Natural killer cell (primary cell): ENCODE measurements at places on chromosomes 3 and 15. TPM values are rescaled to one million over a fixed set of nuclear protein-coding genes. Genes with fewer than 3 reads are reported as not detected.

- H3K36me3 ChIP-seq = no peaks in the 10 kb centered on the region
- H3K4me3 ChIP-seq = no peak overlapping the region
- DNase-seq = no peak
- H3K4me1 ChIP-seq = no peaks in the 10 kb centered on the region
- no peak overlapping the region for H3K27ac ChIP-seq
Measured at GRCh38 chr3:148922467-148922866, 57.4 kb downstream of the CPA3 start.

GRCh38 chr3:73475175-73475574 is 149.6 kb downstream of the PDZRN3 start:
- no peaks in the 10 kb centered on the region for H3K4me1 ChIP-seq
- H3K4me3 ChIP-seq = no peak overlapping the region
- no peak overlapping the region for H3K27ac ChIP-seq

DNA sequence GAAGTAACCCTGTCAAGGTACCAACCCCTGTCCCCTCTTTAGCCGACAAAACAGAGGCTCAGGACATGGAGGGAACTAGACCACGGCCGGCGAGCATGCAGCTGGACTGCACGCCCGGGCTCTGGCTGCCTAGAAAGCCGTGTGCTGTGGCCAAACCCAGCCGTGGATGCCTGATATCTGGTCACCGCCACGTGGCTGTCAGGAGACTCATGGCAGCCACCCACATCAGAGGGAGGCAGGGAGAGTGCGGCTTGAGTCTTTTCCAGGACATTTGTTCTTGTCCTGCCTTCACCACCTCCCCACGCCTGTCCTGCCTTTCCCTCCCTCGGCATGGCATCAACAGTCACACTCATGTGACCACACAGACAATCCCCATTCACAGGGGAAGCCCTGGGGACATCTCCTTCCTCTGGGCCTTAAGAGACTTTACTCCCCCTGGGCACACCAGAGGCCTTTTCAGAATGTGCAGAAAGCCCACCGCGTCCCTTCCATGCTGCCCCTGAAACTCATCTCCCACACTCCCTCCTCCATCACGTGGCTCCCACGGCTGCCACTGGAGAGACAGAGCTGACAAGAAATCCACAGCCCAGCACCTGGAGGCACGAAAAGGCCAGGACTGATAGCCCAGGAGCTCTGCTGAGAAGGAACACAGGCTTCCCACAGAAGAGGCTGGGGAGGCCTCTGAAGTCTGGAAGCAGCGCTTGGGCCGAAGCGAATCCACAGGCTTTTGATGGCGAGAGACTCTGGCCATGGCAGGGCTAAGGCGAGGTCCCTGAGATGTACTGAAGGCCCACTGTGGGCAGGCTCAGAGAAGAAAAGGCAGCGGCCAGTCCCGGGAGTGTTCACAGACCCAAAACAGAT is 71.2 kb upstream of the IQSEC1 start:
- no peak overlapping the region for H3K27ac ChIP-seq
- no peaks in the 10 kb centered on the region for H3K27me3 ChIP-seq
- DNase-seq = no peak
- no peak overlapping the region for H3K4me3 ChIP-seq
- peaks cover 4% of the 10 kb centered on the region for H3K4me1 ChIP-seq

- no peak overlapping the region for H3K4me3 ChIP-seq
- no peak for DNase-seq
- H3K27ac ChIP-seq = no peak overlapping the region
- no peaks in the 10 kb centered on the region for H3K4me1 ChIP-seq
- H3K36me3 ChIP-seq = no peaks in the 10 kb centered on the region
Measured at GRCh38 chr3:73140772-73141442, 79.4 kb downstream of the EBLN2 start.

GRCh38 chr3:50503504-50504342 is at the start of gene CACNA2D2:
TSS of gene CACNA2D2 (minus strand) at chr3:50503634. CDS start at chr3:50503423, 211 bp downstream.
- no peak within 1 kb of the TSS for H3K27ac ChIP-seq
- H3K27me3 ChIP-seq = no peaks in the 10 kb centered on the region
- H3K4me1 ChIP-seq = peaks cover 19% of the 10 kb centered on the region

DNA sequence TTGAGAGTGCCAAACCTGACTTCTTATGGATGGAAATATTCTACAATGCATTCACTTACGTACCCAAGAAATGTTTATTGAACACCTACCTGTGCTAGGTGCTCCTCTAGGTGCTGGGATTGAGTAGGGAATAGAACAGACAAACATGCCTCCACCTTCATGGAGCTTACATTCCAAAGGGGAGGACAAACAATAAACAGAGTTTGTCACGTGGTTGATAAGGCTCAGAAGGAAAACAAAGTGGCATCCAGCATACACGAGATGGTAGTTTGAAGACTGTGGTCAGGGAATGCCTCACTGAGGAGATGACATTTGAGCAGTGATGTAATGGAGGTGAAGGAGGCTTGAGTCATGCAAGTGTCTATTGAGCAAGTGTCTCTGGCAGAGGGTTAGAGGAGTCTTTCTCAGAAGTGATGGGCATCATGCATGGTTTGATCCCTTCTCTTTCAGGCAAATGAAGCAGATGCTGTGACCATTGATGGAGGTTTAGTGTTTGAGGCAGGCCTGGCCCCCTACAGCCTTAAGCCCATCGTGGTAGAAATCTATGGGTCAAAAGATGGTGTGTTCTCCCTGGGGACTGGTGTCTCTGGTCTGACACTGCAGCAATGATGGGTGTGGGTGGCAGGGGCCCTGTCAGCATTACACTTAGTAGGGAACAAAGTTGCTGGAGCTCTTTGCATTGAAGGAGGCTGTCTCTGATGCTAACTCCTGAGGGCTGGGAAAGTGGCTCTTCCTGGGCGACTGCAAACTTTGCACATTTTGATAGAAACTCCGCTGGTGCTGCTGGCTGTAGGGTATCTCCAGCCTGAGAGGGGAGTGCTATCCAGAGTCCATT is 29.7 kb upstream of the TOPBP1 start:
- no peak overlapping the region for H3K4me3 ChIP-seq
- H3K4me1 ChIP-seq = no peaks in the 10 kb centered on the region
- H3K27me3 ChIP-seq = no peaks in the 10 kb centered on the region
- no peak for DNase-seq
- H3K36me3 ChIP-seq = no peaks in the 10 kb centered on the region

GRCh38 chr15:45231132-45231531 is 20.9 kb upstream of the SLC28A2 start:
- no peaks in the 10 kb centered on the region for H3K4me1 ChIP-seq
- no peaks in the 10 kb centered on the region for H3K27me3 ChIP-seq
- H3K4me3 ChIP-seq = no peak overlapping the region
- no peak overlapping the region for H3K27ac ChIP-seq

- H3K4me3 ChIP-seq = no peak overlapping the region
- no peak for DNase-seq
- H3K4me1 ChIP-seq = no peaks in the 10 kb centered on the region
- H3K27ac ChIP-seq = no peak overlapping the region
- no peaks in the 10 kb centered on the region for H3K27me3 ChIP-seq
Measured at GRCh38 chr3:134860141-134860540, 65.1 kb downstream of the EPHB1 start.

DNA sequence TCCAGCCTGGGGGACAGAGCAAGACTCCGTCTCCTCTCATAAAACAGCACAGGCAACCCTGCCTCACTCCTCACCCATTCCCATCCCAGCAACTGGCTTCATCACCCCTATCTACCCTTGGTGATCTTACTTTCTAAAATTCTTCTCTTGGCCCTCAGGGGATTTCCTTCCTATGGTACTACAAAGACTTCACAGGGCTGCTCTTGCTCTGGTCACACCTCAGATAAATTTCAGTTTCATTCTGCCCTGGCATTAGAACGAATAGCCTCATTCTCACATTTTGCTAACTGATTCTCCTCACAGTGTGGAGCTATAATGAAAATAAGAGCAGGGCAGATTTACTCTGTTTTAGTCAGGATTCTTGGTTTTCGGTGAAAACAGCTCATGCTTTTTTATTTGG is 22.1 kb upstream of the CRBN start:
- no peaks in the 10 kb centered on the region for H3K27me3 ChIP-seq
- H3K4me3 ChIP-seq = no peak overlapping the region
- DNase-seq = peak; percentile 42
- no peaks in the 10 kb centered on the region for H3K36me3 ChIP-seq

- H3K4me3 ChIP-seq = no peak overlapping the region
- H3K27ac ChIP-seq = no peak overlapping the region
- H3K4me1 ChIP-seq = no peaks in the 10 kb centered on the region
- DNase-seq = no peak
Measured at GRCh38 chr15:62240121-62241096, 75.3 kb upstream of the C2CD4B start.

- H3K27me3 ChIP-seq = no peaks in the 10 kb centered on the region
- no peak overlapping the region for H3K4me3 ChIP-seq
- H3K36me3 ChIP-seq = peaks cover 41% of the 10 kb centered on the region
- peak overlapping the region; percentile 83 for H3K27ac ChIP-seq
- peaks cover 28% of the 10 kb centered on the region for H3K4me1 ChIP-seq
Measured at GRCh38 chr3:149010966-149011365, 19.6 kb downstream of the GYG1 start.

GRCh38 chr3:55492976-55493375 is 5.9 kb upstream of the WNT5A start:
- no peak overlapping the region for H3K27ac ChIP-seq
- no peak overlapping the region for H3K4me3 ChIP-seq

GRCh38 chr15:75862796-75863195 is 19.5 kb downstream of the UBE2Q2 start:
- H3K4me1 ChIP-seq = peaks cover 3% of the 10 kb centered on the region
- H3K27ac ChIP-seq = no peak overlapping the region
- DNase-seq = no peak
- peaks cover 23% of the 10 kb centered on the region for H3K36me3 ChIP-seq
- H3K4me3 ChIP-seq = no peak overlapping the region
- no peaks in the 10 kb centered on the region for H3K27me3 ChIP-seq

DNA sequence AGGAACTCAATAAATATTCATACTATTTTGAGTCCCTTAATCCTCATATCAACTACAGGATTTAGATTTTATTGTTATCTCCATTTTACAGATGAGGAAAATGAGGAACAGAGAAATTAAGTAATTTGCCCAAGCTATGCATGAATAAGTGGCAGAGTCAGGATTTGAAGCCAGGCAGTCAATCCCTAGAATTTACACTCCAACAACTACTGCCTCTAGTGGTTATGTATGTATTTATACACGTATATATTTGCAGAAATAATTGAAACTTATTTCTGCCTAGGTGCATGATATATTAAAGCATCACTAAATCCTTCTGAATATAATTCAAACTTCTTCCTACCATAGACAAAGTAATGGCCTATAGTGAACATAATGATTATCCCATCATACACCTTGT is 137.4 kb downstream of the SERPINI1 start:
- no peaks in the 10 kb centered on the region for H3K36me3 ChIP-seq
- H3K4me1 ChIP-seq = no peaks in the 10 kb centered on the region
- H3K4me3 ChIP-seq = no peak overlapping the region
- no peaks in the 10 kb centered on the region for H3K27me3 ChIP-seq

GRCh38 chr3:131387796-131388489 is 6.4 kb downstream of the NUDT16 start:
- no peaks in the 10 kb centered on the region for H3K27me3 ChIP-seq
- H3K4me1 ChIP-seq = peaks cover 9% of the 10 kb centered on the region
- no peak for DNase-seq
- H3K27ac ChIP-seq = no peak overlapping the region
- H3K4me3 ChIP-seq = no peak overlapping the region
- peaks cover 5% of the 10 kb centered on the region for H3K36me3 ChIP-seq

- H3K4me3 ChIP-seq = no peak overlapping the region
- DNase-seq = no peak
- H3K36me3 ChIP-seq = no peaks in the 10 kb centered on the region
- H3K27ac ChIP-seq = no peak overlapping the region
Measured at GRCh38 chr3:59406943-59407342, 357.1 kb upstream of the CFAP20DC start.

- no peak overlapping the region for H3K4me3 ChIP-seq
- H3K4me1 ChIP-seq = no peaks in the 10 kb centered on the region
- H3K27me3 ChIP-seq = no peaks in the 10 kb centered on the region
- no peak for DNase-seq
- H3K36me3 ChIP-seq = no peaks in the 10 kb centered on the region
Measured at GRCh38 chr15:38788918-38789317, 224.3 kb upstream of the RASGRP1 start.

DNA sequence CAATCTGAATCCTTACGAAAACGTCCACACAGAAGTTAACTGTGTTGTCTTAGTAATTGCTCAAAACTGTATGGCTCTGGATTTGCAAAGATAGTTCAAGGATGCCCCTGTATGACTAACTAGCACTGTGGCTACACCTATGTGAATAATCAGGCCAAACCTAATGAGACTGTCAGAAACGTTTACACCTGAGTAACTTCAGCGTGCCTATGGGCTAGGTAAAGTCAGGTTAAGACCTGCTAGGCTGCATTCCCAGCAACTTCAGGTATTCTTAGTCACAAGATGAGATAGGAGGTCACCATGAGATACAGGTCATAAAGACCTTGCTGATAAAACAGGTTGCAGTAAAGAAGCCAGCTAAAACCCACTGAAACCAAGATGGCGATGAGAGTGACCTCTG is 87.8 kb upstream of the PLXND1 start:
- H3K4me3 ChIP-seq = no peak overlapping the region
- H3K36me3 ChIP-seq = no peaks in the 10 kb centered on the region
- no peaks in the 10 kb centered on the region for H3K27me3 ChIP-seq
- H3K27ac ChIP-seq = no peak overlapping the region
- no peaks in the 10 kb centered on the region for H3K4me1 ChIP-seq

- no peaks in the 10 kb centered on the region for H3K4me1 ChIP-seq
- H3K4me3 ChIP-seq = no peak overlapping the region
- no peak for DNase-seq
- no peaks in the 10 kb centered on the region for H3K36me3 ChIP-seq
Measured at GRCh38 chr3:135166266-135166825, 371.3 kb downstream of the EPHB1 start.

- H3K27ac ChIP-seq = no peak overlapping the region
- no peaks in the 10 kb centered on the region for H3K4me1 ChIP-seq
- H3K27me3 ChIP-seq = no peaks in the 10 kb centered on the region
Measured at GRCh38 chr3:126545544-126545943, 13.2 kb downstream of the C3orf22 start.

DNA sequence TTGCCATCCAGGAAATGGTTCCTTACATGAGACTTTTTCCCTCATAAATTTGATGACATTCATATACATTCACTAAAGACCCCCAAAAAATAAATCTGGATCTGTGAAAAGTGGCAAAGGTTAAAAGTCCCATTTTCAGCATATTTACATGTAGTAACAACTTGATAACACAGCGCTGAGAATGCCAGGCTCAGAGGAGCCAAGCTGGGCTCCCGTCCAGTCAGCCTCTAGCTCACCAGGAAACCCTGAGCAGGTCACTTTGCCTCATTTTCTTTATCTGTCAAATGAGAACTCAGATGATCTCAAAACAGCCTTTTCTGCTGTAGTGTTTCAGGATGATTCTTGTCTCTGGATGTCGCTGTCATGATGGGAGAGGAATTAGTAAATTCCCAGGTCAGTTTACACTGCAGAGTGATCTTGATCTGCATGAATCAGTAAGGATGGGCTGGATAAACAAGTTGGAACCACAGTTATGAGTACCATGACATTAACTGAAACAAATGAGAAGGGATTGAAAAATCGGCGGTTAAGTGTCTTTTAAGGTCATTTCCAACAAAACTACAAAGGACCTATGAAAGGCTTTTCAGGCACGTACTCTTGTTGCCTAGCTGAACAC is 82.8 kb downstream of the PPARG start:
- peaks cover 2% of the 10 kb centered on the region for H3K27me3 ChIP-seq
- no peak overlapping the region for H3K27ac ChIP-seq
- no peaks in the 10 kb centered on the region for H3K4me1 ChIP-seq
- no peak for DNase-seq
- no peak overlapping the region for H3K4me3 ChIP-seq

SKOR1 gene
- total RNA-seq = 2.0 TPM

CYP8B1 gene
- total RNA-seq = not detected

SLC30A4 gene
- total RNA-seq = 11.5 TPM

SPTSSB gene
- 14.1 TPM for total RNA-seq

PAK6 gene
- 7.6 TPM for total RNA-seq

IMPG2 gene
- 0.73 TPM for total RNA-seq

PP2D1 gene
- not detected for total RNA-seq

NOX5 gene
- total RNA-seq = not detected

GOLGA6A gene
- 0.16 TPM for total RNA-seq

MGLL gene
- total RNA-seq = 2.7 TPM

SGO1 gene
- 0.55 TPM for total RNA-seq

ATP13A4 gene
- total RNA-seq = 1.3 TPM
